ENCODE measurements at places on chromosomes 3 and 15.

- DNase-seq = peak; percentile 22
Measured at GRCh38 chr3:53134631-53135232, 4.5 kb upstream of the RFT1 start.

- no peak for DNase-seq
Measured at GRCh38 chr3:7205962-7206361, 345.0 kb downstream of the GRM7 start.

- peak; percentile 63 for DNase-seq
Measured at GRCh38 chr3:58383904-58384303, 49.7 kb downstream of the PDHB start.

DNA sequence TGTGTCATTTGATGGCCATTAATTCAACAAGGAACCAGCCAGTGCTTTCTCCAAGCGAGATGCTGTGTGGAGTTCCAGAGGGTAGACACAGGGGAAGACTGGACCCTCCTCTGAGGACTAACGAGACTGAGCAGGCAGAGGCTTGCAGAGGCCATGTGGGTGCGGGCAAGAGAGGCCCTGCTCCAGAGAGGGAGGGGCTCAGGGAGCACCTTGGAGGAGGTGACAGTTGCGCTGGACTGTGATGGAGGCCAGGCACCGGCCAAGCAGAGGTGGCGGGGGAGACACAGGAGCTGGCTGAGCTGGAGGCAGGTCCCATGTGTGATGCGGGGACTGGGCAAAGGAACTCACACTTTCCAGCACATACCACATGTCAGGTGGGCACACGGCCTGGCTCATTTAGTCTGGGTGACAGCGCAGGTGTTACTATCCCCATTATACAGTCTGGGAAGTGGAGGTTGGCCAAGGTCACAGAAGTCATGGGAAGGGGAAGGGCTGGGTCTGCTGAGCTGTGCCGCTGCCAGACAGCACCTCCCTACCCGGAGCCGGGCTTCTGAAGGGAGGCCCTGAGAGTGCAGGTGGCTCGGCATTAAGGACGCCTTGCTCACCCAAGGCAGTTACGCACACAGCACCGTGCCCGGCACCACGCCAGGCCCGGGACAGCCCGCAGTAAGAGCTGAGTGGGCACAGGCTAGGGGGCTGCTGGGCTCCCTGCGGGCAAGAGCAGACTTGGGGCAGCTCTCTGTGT is 3.7 kb downstream of the MELTF start:
- no peak for DNase-seq

DNA sequence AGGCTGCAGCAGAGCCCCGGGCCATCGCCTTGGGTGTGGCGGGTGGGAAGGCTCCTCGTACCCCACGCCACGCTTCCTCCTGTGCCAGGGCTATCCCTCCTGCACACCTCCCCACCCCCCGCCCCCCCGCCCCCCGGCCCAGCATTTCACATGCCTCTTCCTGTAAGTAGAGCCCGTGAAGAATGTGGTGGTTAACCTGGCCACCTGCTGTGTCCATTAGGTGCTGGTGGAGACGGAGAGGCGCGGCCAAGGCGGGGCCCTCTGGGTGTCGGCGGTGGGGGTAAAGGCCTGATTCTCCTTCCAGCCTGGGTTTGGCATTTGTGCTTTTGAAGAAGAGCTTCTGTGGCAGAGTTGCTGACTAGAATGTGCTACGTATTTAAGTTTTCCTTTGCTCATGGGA is 127.8 kb downstream of the CHDH start:
- no peak for DNase-seq

- no peak for DNase-seq
Measured at GRCh38 chr3:127404221-127405009, 116.6 kb upstream of the PRR20G start.

DNA sequence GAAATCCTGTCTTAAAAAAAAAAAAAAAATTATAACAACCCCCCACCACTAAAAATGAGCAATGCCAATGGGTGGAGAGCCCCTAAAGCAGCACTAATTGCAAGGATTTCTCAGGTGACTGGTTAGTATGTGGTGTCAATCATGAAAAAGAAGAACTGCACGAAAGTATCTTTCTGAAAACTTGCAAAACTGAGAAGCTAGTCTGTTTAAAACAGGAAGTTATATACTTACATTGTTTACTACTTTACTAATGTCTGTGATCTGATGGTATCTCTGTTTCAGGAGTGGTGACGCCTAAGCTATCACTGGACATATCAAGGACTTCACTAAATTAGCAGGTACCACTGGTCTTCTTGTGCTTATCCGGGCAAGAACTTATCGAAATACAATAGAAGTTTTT is at the start of gene CCR3:
Gene CCR3 (plus strand): TSS at position 341 of the 400 bp plus-strand sequence. CDS start 22,699 bp downstream, outside the sequence.
- DNase-seq = no peak

GRCh38 chr3:136186344-136186743 is 9.8 kb downstream of the MSL2 start:
- DNase-seq = no peak

DNA sequence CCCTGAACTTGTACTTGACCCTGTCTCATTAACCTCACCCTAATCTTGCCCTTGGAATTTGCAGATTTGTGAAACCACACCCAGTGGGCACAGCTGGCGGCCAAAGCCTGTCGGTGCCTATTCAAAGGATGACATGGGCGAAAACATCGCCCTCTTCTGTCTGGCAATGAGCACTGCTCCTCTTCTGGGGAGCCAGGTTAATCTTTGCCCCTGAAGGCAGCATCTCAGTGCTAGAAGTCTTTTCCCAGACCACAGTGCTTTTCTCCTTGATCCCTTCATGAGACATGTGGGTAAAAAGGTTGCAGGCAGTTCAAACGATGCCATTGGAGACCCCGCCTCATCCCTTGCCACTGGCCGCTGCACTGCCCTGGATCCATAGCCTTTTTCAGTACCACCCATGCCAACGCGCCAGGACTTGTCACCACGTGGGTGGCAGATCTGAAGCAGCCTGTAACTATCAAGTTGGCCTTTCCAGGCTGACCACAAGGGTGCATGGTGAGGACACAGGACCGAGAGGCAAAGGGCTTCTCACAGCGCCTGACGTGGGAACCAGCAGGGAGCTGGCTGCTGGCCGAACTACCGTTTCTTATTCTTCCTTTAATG is 6.5 kb upstream of the DNASE1L3 start:
- DNase-seq = peak; percentile 46

DNA sequence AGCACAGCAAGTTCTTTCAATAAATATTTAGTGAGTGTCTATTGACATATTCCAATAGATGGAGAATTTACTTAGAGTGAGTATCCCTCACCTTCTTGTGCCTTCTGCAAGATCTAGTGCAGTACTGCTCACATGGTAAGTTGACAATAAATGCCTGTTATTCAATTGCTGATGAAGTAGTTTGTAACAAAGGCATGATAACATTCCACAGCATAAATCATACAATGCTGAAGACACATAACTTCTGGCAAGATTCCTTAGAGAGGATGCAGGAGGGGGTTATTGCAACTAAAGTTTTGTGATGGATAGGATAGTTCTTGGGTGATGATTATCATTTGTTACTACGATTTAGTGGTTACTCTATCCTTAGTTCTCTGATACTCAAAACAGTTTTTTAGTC is 112.2 kb upstream of the RBMS3 start:
- no peak for DNase-seq

DNA sequence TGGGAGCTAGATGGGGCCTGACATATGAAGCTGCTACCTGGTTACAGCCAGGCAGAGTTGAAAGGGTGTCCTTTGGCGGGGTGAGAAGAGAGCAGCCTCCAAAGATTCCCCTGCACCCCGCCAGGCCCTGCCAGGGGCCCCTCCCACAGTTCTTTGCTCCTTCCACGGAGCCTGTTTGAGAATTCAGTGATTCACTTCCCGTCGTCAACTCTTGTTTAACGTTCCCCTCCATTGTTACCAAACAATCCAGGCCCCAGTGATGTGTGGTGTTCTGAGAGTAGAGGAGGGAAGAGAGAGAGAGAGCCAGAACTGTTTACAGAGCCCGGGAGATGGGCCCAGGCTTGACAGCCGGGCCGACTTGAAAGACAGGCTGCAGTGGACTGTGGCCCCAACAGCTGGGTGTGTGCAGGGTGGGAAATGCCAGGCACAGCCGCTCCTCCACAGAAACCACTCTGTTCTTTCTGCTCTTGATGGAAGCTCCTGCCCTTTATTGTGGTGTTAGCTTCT is 81.5 kb downstream of the SMAD3 start:
- DNase-seq = no peak

DNA sequence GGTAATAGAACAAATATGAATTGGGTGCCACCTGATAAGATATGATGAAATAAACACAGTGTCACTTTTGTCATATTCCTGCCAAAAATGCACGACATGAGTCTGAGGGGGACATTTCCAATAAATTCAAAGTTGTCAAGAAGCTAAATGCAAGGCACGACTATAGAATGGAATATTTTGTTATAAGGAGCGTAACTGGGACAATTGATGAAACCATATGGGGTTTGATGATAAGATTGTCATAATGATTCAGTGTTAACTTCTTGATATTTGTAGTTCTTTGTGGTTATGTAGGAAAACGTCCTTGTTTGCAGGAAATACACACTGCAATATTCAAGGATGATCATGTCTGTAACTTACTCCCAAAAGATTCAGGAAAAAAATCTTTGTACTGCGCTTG is 163.3 kb downstream of the MEX3B start:
- DNase-seq = no peak

DNA sequence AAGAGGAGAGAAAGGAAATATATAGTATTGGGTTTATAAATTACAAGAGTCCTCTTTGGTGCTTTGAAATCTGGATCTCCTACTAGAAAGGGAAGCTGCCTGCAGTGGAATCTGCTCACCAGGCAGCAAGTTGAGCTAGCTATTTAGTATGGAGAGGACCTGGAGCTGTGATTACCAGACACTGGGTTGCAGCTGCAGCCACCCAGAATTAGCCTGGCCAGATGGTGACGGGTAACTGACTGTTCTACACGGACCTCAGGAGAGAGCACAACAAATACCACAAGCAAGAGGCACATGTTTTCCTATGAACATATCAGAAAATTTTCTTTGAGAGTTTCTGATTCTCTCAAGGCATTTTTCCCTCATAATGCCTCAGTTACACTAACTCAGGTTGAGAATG is 46.5 kb downstream of the SYNPR start:
- no peak for DNase-seq

- no peak for DNase-seq
Measured at GRCh38 chr3:19970327-19970726, 23.4 kb downstream of the RAB5A start.

- DNase-seq = no peak
Measured at GRCh38 chr15:49622561-49622960, 1.7 kb downstream of the DTWD1 start.

DNA sequence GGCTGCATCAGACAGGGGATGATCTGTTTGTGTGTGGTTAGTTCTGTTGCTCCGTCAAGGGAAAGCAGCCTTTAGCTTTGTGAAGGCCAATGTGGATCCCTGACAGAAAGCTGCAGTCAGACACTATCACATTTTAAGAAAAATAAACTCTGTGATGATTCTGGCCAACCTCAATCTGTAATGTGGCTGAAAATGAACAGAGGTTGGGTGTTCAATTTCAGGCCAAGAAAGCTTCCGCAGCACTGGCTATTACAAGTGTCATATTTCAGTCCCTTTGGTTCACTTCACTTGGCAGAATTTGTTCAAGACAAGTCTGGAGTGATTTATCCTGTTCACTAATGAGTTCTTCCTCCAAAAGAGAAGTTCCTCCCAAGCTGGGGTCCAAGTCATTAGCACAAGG is 571.8 kb upstream of the IL12A start:
- no peak for DNase-seq

GRCh38 chr15:47384776-47385175 is 332.5 kb upstream of the SEMA6D start:
- no peak for DNase-seq

DNA sequence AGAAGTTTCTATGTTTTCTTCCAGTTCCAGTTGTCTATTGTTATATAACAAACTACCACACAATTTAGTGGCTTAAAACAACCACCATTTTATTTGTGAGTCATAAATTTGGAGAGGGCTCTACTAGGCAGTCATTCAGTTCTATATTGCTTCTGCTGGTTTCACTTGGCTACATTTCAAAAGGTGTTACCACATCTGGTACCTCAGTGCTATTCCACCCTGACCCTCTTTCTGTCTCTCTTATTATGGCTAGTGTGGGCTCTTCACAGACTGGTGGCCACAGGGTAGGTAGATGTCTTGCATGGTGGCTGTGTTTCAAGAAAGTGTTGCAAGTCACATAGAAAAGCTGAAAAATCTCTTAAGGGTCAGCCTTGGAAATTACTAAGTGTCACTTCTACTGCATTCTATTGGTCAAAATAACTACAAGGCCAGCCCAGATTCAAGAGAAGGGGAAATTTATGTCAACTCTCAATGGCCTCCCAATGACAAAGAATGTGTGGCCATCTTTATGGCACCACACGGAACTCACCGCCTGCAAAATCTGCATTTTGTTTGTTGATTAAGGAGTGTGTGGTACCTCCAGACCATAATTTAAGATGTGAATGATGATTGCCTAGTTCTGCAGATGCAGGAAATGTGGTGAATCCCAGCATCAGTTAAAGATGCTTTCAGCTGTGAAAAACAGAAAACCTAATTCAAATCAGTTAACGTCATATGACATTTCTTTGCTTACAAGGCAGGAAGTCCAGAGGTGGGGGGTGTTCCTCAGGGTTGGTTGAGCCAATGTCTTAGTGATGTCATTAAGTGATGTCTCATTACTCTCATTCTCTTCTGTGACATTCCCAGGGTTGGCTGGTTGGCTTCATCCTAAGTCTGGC is 105.8 kb upstream of the RASGRP1 start:
- no peak for DNase-seq

DNA sequence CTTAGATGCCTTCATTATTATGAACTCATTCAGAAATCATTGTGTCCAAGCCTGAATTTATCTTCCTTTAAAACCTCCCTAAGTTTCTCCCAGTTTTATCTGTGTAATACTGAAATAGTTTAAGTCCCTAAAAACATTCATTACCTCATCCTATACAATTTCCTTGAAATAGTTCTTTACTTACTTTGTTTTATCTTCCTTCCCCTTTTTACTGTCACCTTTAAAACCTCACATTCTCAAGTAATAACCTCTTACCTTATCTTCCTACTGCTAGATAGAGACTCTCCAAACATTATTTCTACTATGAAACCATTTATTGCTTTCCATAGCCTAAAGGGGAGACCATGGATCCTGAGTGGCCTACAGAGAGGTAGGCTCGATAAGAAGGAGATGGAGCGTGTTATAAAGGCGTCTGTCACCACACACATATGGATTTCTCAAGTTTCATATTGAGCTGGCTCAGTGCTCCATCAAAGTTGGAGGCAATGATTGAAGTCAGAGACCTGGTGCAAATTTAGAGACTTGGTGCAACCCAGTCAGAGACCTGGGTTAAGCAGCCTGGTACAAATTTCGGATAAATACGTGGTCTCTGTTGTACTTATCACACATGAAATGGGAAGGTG is 140.4 kb downstream of the NFKBIZ start:
- no peak for DNase-seq

GRCh38 chr15:100484443-100484842 is 44.3 kb downstream of the CERS3 start:
- no peak for DNase-seq

DNA sequence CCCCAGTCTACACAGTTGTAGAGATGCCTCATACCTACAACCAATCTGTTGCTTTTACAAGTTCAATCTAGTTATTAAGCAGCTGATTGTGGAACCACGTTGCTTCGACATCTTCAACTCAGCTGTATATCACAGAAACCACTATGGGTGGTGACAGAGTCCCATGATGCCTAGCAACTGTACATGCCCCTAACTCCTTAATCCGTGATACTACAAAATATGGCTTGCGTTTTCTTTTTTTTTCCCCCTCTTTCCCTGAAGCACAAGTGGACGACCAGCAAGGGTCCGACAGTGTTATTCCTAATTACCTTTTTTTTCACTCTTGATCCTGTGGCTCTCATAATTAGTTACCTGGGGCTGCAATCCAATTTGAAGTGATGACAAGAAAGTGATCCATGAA is 478.6 kb downstream of the FOXP1 start:
- DNase-seq = no peak
